ENCODE measurements at places on chromosomes 16 and 17. TPM values are rescaled to one million over a fixed set of nuclear protein-coding genes. Genes with fewer than 3 reads are reported as not detected.
A peak's percentile ranks its signal among the peaks of the same experiment; 100 is the strongest.

PHOSPHO1 gene
- total RNA-seq = not detected

CEMP1 gene
- total RNA-seq = 0.58 TPM

DCXR gene
- total RNA-seq = 77.6 TPM

EMP2 gene
- total RNA-seq = 10.5 TPM

CCL3 gene
- not detected for total RNA-seq

C16orf54 gene
- total RNA-seq = 0.17 TPM

OR3A2 gene
- not detected for total RNA-seq

PRR29 gene
- 3.7 TPM for total RNA-seq

ITGAL gene
- total RNA-seq = 0.53 TPM

SLC5A2 gene
- total RNA-seq = 0.62 TPM

SLC6A4 gene
- 0.64 TPM for total RNA-seq

FGF11 gene
- total RNA-seq = 5.1 TPM

DNA sequence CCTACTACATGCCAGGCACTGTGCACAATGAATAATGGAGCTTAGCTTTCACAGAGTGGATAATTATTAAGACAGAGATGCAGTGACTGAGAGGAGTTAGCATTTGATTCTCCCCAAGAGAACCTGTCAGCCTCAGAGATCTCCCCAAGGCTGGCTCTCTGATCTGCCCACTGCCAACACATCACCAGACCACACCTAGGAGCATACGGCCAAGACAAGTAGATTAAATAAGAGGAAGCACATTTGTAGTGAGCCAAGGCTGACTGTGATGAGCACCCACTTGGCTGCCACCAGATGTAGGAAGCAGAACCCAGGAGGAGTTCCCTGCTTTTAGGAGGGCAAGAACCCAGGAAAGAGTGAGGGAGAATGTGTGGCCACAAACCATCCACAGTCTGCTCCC, 130.1 kb downstream of the SPACA3 start:
- DNase-seq = no peak
- H3K27me3 ChIP-seq = peaks cover 30% of the 10 kb centered on the region
- H3K27ac ChIP-seq = no peak overlapping the region
- H3K4me1 ChIP-seq = no peaks in the 10 kb centered on the region
- no peaks in the 10 kb centered on the region for H3K36me3 ChIP-seq
- H3K4me3 ChIP-seq = no peak overlapping the region

GRCh38 chr16:53766304-53767016, 62.5 kb downstream of the FTO start:
- no peak overlapping the region for H3K4me3 ChIP-seq
- no peak overlapping the region for H3K27ac ChIP-seq
- H3K4me1 ChIP-seq = peaks cover 35% of the 10 kb centered on the region
- H3K27me3 ChIP-seq = no peaks in the 10 kb centered on the region
- no peak for DNase-seq
- H3K36me3 ChIP-seq = no peaks in the 10 kb centered on the region

- peaks cover 8% of the 10 kb centered on the region for H3K27me3 ChIP-seq
- H3K27ac ChIP-seq = no peak overlapping the region
- no peaks in the 10 kb centered on the region for H3K4me1 ChIP-seq
- H3K36me3 ChIP-seq = no peaks in the 10 kb centered on the region
- no peak for DNase-seq
These were observed 82.5 kb downstream of the ZDHHC7 start for GRCh38 chr16:84928679-84929420.

DNA sequence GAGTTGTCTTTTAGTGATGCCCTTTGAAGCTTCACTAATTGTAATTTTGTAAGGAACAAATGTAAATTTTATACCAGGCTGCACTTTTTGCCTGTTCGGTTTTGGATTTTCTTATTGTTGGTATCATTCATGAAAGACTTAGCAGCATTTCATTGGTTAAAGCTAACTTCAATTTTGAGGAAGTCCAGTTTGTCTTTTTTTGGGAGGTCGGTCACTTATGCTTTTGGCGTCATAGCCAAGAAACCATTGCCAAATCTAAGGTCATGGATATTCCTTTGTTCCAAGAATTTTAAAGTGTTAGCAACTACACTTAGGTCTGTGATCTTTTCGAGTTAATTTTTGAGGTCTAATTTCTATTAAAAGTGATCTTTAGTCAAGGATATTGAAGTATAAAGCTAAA, 77.1 kb downstream of the PRKCA start:
- H3K27ac ChIP-seq = no peak overlapping the region
- H3K27me3 ChIP-seq = no peaks in the 10 kb centered on the region
- H3K4me3 ChIP-seq = no peak overlapping the region
- H3K36me3 ChIP-seq = no peaks in the 10 kb centered on the region
- peaks cover 16% of the 10 kb centered on the region for H3K4me1 ChIP-seq
- no peak for DNase-seq

- H3K27ac ChIP-seq = no peak overlapping the region
- H3K4me1 ChIP-seq = peaks cover 1% of the 10 kb centered on the region
- H3K4me3 ChIP-seq = no peak overlapping the region
- no peaks in the 10 kb centered on the region for H3K27me3 ChIP-seq
- no peaks in the 10 kb centered on the region for H3K36me3 ChIP-seq
- no peak for DNase-seq
These were observed 4.7 kb upstream of the CCL18 start for GRCh38 chr17:36059406-36059805.

DNA sequence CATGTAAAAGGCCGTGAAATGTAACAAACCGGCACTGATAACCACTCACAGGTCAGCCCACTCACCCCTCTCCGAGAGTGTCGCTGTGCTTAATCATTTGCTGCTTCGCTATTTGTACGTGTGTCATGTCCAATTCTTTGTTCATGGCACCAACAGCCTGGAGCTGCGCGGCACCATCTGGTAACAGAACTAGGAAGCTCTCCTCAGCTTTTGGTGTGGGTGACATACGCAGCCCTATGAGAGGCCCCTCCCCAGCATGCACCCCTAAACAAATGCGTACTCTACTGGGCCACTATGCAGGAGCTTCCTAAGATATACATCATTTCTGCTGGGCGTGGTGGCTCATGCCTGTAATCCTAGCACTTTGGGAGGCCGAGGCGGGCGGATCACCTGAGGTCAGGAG, 2.3 kb upstream of the PECAM1 start:
- DNase-seq = no peak
- no peaks in the 10 kb centered on the region for H3K36me3 ChIP-seq
- H3K27ac ChIP-seq = peak overlapping the region; percentile 30
- H3K27me3 ChIP-seq = no peaks in the 10 kb centered on the region

GRCh38 chr16:27311897-27312303, 1.9 kb upstream of the IL4R start:
- H3K36me3 ChIP-seq = no peaks in the 10 kb centered on the region
- H3K27me3 ChIP-seq = peaks cover 2% of the 10 kb centered on the region
- H3K27ac ChIP-seq = peak overlapping the region; percentile 46
- no peak for DNase-seq

DNA sequence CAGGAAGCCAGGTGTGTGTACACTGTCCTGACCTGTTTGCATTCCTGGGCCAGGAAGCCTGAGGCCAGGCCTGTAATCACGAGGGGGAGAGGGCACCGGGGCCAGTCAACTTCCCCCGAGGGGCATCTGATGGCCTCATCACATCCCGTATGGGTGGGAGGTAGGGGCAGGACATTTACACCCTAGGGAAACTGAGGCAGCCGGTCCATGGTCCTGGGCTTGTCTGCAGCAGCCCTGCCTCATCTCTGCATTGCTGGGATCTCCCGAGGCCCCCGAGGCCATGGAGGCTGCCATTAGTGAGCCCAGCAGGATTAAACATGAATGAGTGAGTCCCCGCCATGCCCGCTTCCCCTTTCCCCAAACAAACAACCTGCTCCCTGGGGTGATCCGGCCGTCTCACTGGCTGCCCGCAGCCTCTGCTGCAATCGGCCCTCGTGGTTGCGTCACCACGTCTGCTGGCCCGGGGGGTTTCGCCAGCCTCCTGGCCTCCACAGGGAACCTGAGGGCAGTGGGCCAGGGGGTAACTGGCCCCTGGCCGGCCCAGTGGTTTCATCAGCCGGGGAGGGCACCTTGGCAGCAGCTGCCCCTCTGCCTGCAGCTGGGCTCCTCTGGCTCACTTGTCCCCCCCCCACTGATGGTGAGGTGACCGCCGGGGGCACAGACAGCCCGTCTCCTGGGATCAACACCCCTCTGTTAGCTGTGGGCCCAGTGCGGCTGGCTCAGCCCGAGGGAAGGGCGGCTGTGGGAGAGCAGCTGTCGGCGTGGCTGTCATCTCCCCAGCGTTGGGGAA, 88.3 kb upstream of the GSE1 start:
- H3K4me1 ChIP-seq = peaks cover 51% of the 10 kb centered on the region
- no peak overlapping the region for H3K4me3 ChIP-seq
- no peak for DNase-seq
- H3K36me3 ChIP-seq = no peaks in the 10 kb centered on the region
- peak overlapping the region; percentile 29 for H3K27ac ChIP-seq

DNA sequence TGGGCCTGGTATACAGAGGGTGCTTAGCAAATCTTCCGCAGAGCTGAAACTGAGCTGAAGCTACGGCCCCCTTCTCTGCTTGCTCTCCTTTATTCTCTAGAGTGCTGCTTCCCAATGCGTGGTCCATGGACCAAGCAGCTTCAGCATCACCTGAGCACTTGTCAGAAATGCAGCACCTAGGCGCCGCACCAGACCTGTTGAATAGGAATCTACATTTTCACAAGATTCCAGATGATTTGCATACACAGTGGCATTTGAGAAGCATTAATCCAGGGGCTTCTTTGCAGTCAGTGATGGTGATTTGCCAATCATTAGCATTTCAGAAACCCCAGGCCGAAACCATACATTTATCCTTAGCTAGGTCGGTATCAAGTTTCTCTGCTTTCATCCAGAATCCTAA, 204.2 kb downstream of the CDH13 start:
- no peak overlapping the region for H3K27ac ChIP-seq
- H3K4me1 ChIP-seq = no peaks in the 10 kb centered on the region
- no peaks in the 10 kb centered on the region for H3K27me3 ChIP-seq

DNA sequence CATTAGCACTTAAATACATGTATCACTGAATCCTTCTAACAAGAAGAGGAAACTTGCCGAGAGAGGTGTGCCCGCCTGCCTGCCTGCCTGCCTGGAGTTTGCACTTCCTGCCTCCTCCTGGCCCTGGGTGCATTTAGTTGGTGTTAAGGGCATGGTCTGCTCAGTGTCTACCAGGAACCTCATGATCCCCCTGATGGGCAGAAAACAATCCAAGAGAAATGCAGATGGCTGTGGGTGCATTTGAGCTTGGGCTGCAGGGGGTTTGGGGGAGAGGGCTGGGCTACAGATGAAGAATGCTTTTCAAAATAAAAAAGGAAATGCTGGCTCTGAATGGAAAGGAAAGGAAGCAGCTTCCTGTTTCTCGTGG, 10.1 kb downstream of the KSR1 start:
- no peaks in the 10 kb centered on the region for H3K27me3 ChIP-seq
- no peak overlapping the region for H3K4me3 ChIP-seq
- no peaks in the 10 kb centered on the region for H3K36me3 ChIP-seq
- H3K4me1 ChIP-seq = peaks cover 10% of the 10 kb centered on the region
- no peak for DNase-seq
- no peak overlapping the region for H3K27ac ChIP-seq

- H3K36me3 ChIP-seq = peaks cover 30% of the 10 kb centered on the region
- peaks cover 15% of the 10 kb centered on the region for H3K4me1 ChIP-seq
- H3K4me3 ChIP-seq = no peak overlapping the region
- H3K27me3 ChIP-seq = no peaks in the 10 kb centered on the region
- no peak for DNase-seq
- H3K27ac ChIP-seq = no peak overlapping the region
These were observed 39.4 kb upstream of the ZC3H18 start for GRCh38 chr16:88530858-88531203.

GRCh38 chr16:79093554-79093967, 507.0 kb downstream of the MAF start:
- no peak for DNase-seq
- no peak overlapping the region for H3K4me3 ChIP-seq
- H3K36me3 ChIP-seq = no peaks in the 10 kb centered on the region
- H3K27me3 ChIP-seq = peaks cover 12% of the 10 kb centered on the region
- no peak overlapping the region for H3K27ac ChIP-seq
- no peaks in the 10 kb centered on the region for H3K4me1 ChIP-seq

DNA sequence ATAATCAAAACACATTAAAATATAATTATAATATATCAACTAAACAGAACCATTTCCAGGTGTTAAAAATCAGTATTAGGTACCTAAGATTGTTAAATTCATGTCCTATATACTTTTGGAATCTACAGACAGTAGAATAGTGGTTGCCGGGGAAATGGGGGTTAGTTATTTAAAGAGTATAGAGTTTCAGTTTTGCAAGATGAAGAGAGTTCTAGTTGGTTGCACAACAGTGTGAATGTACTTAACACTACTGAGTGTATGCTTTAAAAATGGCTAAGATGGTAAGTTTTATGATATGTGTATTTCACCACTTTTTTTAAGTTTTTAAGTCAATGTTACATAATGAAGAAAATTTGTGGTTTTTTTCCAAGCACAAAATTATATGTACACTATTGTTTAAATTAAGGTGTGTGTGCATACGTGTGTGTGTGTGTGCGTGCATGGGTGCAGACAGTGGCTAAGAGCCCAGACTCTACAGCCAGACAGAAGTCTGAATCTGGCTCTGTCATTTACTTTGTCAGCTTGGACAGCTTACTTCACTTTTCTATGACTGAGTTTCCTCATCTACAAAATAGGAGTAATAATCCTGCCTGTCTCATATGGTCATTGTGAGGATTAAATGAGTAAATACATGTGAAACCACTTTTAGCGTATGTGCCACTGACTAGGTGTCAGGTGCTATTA, 25.3 kb upstream of the PHAF1 start:
- H3K27me3 ChIP-seq = no peaks in the 10 kb centered on the region
- H3K36me3 ChIP-seq = peaks cover 4% of the 10 kb centered on the region
- no peak overlapping the region for H3K27ac ChIP-seq
- no peak for DNase-seq
- H3K4me3 ChIP-seq = no peak overlapping the region

- DNase-seq = no peak
- H3K36me3 ChIP-seq = peaks cover 43% of the 10 kb centered on the region
- no peak overlapping the region for H3K27ac ChIP-seq
- no peaks in the 10 kb centered on the region for H3K4me1 ChIP-seq
- no peak overlapping the region for H3K4me3 ChIP-seq
These were observed 19.7 kb downstream of the DHRS7B start for GRCh38 chr17:21146362-21147015.

- peaks cover 14% of the 10 kb centered on the region for H3K4me1 ChIP-seq
- no peaks in the 10 kb centered on the region for H3K36me3 ChIP-seq
- H3K27me3 ChIP-seq = peaks cover 18% of the 10 kb centered on the region
- no peak overlapping the region for H3K27ac ChIP-seq
- DNase-seq = no peak
These were observed 387.8 kb upstream of the SALL1 start for GRCh38 chr16:51538707-51539498.
